ENCODE measurements at places on chromosomes 2 and 18.

- no peak for DNase-seq
Measured at GRCh38 chr2:174761837-174762236, 2.4 kb downstream of the CHRNA1 start.

DNA sequence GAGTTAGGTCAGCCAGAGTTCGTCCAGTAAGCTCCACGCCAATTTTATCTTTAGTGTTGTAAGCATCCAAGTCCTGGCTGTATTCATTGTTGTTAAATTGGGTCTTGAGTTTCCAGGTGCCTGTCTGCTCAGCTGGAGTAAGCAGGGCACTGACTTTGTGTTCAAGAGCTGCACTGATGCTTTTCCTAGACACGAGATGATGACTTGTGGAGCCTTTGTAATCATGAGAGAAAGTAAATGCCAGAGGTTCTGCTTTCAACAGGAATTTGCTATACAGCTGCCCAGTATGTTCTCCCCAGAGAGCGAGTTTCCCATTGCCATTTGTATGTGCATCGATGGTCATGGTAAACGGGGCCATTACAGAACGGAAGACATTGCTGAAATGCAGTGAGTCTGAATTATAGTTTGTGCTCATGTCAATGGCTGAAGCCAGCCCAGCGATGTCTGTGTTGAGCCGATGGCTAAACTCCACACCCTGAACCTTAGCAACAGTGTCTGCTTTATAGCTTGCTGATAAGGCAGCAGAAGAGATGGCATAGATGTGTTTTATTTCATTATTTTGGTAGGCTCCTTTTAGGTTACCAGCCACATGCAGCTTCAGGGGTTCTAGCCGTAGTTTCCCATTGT lies 32.9 kb downstream of the APOB start:
- DNase-seq: no peak

DNA sequence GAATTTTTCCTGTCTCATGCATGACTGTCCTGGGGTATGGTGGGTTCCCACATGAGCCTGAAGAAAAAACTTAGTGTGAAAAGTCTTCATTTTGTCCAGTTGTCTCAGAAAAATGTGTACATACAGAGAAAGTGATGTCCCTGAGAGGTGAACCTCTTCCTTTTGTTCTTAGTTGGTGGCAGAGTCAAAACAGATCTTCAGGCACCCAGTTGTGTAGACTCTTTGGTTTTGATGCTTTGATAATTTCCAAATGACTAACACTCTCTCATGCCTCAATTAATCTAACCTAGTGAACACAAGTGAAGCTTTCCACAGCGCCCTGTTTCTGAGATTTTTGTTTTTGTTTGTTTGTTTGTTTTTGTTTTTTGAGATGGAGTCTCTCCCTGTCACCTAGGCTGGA lies 273.5 kb downstream of the PIK3C3 start:
- DNase-seq: no peak

GRCh38 chr2:58594762-58595161 lies 353.6 kb upstream of the FANCL start:
- no peak for DNase-seq

DNA sequence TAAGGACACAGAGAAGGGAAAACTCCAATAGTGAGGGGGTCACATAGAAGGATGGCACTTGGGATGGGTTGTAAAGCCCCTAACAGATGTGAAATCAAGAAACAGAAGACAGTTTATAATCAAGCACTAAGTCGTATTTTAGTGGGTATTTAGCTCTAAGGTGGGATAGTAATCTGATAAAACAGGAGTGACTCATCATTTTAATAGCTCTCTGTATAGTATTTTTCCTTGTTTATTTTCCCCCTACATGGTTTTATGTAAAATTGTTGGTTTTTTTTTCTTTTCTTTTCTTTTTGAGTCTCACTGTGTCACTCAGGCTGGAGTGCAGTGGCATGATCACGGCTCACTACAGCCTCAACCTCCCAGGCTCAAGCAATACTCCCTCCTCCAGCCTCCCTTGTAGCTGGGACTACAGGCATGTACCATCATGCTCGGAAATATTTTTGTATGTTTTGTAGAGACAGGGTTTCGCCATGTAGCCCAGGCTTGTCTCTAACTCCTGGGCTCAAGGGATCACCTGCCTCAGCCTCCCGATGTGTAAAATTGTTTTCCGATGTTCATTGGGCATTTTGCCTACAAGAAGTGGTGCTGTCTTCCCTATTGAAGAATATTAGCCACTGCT lies 142.6 kb upstream of the SERPINE2 start:
- no peak for DNase-seq

DNA sequence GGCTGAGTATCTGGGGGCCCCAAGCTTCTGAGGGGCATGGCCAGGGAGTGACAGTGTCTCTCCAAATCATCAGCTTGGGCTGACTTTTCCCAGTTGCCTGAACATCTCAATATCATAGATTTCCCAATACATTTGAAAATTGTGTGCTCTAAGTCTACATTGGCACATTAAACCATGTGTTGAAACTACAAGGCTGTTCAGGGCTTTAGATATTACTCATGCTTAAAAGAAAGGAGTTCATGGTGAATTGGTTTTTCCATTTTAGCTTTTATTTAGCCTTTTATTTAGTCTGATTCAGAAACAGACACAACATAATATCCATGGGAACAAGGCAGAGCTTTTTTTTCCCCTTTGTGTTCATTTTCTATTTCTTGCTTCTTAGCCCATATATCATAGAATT lies 49.9 kb upstream of the GALR1 start:
- DNase-seq: no peak

DNA sequence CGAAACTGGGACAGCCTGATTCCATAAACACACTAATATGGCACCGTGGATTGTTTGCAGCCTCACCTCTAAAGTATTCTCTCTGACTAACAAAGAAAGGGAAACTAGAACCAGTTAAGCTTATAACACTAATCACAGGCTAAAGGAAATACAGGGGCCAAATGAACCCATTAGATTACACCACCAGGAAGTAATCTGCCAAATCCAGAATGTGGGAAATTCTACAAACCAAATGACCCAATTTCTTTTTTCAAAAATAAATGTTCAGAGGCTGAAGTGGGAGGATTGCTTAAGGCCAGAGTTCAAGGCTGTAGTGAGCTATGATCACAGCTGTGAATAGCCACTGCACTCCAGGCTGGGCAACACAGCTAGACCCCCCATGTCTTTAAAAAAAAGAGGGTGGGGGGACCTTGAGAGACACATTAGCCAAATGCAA lies 1.5 kb upstream of the MPPE1 start:
- DNase-seq: no peak

DNA sequence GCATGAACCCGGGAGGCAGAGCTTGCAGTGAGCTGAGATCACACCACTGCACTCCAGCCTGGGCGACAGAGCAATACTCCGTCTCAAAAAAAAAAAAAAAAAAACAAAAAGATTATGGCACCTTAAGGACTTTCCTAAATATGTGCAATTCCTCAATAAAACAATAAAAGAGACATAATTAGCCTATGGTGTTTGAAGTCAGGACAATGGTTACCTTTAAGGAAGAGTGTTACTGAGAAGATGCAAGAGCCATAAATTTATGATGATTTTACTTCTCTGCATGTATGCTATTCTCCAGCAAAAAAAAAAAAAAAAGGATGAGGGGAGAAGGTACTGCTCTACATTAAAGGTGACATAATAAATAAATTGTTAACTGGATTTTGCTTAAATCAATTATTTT lies 208.2 kb upstream of the STK17B start:
- no peak for DNase-seq

GRCh38 chr2:209581040-209581439 lies 157.2 kb downstream of the MAP2 start:
- DNase-seq: no peak

DNA sequence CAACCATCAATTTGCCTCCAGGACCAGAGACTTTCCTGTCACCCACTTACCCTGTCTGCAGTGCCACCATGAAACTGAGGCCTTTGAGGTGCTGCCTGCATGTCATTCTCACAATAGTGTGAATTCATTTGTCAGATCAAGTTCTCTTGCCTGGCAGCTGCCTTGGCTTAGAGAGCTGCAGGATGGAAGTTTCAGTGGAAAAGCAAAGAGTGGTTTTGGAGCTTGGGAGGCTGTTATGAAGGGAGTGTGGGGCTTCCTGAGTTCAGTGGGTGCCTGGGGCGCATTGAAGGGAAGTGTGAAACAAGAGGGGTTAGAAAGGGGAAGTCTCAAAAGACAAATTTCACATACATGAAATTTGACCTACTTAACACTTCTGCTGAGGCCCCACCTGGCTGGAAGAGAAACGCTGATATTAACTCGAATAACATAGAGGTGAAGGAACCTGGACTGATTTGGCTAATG lies 7.9 kb upstream of the LBH start:
- DNase-seq: no peak

DNA sequence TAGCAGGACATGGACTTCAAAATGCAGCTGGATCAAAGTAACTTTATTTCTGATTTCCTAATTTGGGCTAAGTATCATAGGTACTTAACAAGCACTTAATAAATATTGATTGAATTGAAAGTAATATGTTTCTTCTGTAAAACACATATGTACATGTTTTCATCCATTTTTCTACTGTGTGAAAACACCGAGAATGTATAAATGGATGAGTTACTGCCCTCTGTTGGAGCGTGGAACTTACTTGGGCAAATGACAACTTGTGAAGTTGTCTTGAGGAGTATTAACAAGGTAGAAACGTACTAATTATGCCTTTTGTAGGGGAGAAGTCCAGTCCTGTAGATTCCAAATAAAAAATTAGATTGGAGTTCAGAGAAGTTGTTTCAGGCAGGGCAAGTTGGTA lies 87.2 kb downstream of the PHLPP1 start:
- no peak for DNase-seq

DNA sequence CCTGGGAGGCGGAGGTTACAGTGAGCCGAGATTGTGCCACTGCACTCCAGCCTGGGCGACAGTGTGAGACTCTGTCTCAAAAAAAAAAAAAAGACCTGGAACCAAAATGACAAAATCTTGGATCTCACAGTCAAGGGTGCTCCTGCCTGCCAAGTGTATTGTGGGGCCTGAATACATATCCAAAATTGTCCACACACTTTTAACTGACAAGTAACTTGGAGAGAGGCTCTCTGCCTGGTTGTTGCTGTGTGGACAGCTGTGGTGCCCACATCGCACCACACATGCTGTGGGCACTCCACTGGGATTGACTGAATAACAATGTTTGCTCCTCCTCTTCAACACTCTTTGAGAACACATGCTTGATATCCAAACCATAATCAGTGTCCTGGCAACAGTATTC lies 117.6 kb upstream of the REV1 start:
- no peak for DNase-seq

DNA sequence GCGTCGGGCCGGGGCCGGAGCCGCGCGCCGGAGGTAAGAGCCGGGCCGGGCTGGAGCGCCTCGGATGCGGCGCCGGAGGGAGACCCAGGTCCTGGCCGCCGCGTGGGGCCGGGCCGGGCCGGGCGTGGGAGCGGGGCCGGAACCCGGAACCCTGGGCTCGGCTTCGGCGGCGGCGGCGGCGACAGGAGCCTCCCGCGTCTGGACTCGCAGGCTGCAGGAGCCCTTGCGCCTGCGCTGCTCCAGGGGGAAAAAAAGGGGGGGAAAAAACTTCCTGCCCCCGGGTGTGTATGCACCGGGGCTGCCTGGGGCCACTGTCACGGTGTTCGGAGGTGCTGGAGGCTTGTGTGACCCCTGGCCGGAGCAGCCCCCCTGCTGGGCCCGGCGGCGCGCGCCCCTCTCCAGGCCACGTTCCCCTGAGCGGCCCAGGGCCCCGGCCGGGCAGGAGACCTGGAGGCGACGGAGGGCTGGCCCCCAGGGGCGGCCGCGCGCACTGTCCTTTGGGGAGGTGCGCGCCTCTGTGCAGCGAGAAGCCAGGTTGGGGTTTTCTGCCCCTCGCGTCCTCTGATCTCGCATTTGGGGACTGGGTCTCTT lies 864 bp downstream of the KLHL29 start:
- no peak for DNase-seq

DNA sequence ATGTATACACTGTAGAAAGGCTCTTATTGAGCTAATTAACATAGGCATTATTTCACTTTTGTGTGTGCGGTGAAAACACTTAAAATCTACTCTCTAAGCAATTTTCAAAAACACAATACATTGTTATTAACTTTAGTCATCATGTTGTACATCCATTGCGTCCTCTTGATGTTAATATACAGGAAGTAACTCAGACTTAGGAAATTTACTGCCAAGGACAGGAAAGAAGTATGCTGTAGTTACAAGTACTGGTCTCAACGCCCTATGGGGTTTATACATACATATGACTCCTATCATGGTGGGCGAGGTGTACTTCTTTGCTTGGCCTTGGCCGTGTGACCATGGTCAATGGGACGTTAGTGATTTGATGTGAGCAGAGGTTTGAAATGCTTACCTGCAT lies 15.5 kb downstream of the SCTR start:
- no peak for DNase-seq

GRCh38 chr2:39782591-39782990 lies 3.5 kb upstream of the THUMPD2 start:
- DNase-seq: no peak

- DNase-seq: no peak
Measured at GRCh38 chr2:43228321-43228751, 1.9 kb upstream of the ZFP36L2 start.

DNA sequence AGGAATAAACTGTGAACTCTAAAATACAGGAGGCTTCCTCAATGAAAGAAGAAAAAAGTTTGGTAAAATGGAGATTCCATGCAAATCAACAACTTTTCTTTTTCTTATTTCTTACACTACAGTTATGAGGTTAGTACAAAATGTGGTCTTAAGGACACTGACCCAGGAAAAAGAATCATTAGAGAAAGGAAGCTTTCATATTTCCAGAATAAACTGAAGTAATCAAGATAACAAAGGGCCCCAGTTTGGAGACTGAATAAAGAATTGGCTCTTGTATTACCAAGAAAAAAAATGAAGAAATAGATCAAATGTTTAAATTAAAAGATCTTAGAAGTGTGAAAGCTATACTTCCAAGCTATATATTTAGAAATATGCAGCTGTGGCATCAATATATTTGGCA lies 72.3 kb downstream of the SLC66A3 start:
- DNase-seq: no peak

DNA sequence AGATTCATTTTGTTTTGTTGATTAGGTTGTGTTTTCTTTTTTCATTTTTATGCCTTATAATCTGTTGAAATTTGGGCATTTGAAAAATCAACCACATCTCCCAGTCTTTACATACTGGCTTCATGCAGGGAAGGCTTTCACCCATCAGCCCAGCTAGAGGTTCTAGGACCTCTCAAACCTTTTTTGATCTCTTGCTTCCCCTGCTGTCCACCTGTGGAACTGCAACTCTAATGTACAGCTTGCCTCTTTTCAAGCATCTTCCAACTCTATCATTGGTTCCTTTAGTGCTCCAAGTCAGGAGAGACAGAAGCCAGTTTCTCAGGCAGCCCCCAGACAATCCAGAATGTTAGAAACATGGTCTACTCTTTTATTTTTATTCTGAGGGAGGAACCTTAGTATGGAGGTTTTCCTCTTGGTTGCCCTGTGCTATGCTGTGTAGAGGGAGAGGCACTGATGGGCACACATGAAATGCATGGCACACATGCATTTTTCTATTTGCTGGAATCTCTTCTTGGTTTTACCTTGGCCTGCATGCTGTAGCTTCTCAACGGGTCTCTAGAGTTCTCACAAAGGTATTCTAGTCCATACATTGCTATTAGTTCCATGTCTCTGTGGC lies 107.2 kb upstream of the L3MBTL4 start:
- DNase-seq: no peak

GRCh38 chr2:51760441-51760840 lies 728.5 kb upstream of the NRXN1 start:
- no peak for DNase-seq
